ENCODE measurements at places on chromosomes 3 and 15. TPM values are rescaled to one million over a fixed set of nuclear protein-coding genes. Genes with fewer than 3 reads are reported as not detected.

GRCh38 chr3:143366672-143367071 lies 247.1 kb downstream of the CHST2 start:
- H3K4me3 ChIP-seq = no peak overlapping the region
- no peaks in the 10 kb centered on the region for H3K36me3 ChIP-seq
- no peaks in the 10 kb centered on the region for H3K4me1 ChIP-seq
- DNase-seq = no peak

GRCh38 chr15:90957031-90957790 lies 2.5 kb downstream of the RCCD1 start:
- H3K4me1 ChIP-seq = peaks cover 6% of the 10 kb centered on the region
- peaks cover 20% of the 10 kb centered on the region for H3K36me3 ChIP-seq
- no peaks in the 10 kb centered on the region for H3K27me3 ChIP-seq
- H3K4me3 ChIP-seq = peak overlapping the region; percentile 50
- peak; percentile 49 for DNase-seq

The GPR27 gene
- total RNA-seq = under 0.01 TPM

The KLHL6 gene
- total RNA-seq = not detected

DNA sequence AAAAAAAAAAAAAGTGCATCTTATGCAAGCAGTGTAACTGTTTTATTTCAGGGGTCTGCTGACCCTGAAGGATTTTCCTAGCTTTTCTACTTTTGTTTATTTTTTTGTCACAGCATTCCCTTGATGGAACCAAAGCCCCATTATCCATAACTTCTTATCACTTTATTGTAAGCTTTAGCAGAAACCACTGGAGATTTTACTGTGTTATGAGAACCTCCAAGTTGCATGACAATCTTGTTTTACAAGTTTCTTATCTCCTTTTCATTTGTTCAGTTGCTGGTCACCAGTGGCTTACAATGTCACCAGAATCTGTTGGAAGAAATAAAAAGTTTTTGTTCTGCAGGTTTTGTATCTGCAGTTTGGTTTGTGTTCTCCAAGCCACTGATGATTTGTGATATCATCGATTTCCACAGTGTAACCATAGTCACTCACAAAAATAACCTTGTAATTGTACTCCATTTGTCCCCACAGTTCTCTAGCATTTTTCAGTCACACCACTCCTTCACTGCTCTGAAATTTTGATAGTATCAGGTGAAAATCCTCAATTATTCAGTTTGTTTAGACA lies 660.0 kb downstream of the RBMS3 start:
- H3K4me1 ChIP-seq = no peaks in the 10 kb centered on the region
- no peak overlapping the region for H3K27ac ChIP-seq
- no peak overlapping the region for H3K4me3 ChIP-seq
- H3K36me3 ChIP-seq = no peaks in the 10 kb centered on the region

The GOLGA6B gene
- not detected for total RNA-seq

GRCh38 chr3:11306817-11307589 lies 34.8 kb downstream of the ATG7 start:
- H3K27ac ChIP-seq = no peak overlapping the region
- H3K4me3 ChIP-seq = no peak overlapping the region
